ENCODE measurements at places on chromosomes 2 and 18.

- DNase-seq = no peak
Measured at GRCh38 chr2:209686448-209686847, 85.2 kb upstream of the UNC80 start.

DNA sequence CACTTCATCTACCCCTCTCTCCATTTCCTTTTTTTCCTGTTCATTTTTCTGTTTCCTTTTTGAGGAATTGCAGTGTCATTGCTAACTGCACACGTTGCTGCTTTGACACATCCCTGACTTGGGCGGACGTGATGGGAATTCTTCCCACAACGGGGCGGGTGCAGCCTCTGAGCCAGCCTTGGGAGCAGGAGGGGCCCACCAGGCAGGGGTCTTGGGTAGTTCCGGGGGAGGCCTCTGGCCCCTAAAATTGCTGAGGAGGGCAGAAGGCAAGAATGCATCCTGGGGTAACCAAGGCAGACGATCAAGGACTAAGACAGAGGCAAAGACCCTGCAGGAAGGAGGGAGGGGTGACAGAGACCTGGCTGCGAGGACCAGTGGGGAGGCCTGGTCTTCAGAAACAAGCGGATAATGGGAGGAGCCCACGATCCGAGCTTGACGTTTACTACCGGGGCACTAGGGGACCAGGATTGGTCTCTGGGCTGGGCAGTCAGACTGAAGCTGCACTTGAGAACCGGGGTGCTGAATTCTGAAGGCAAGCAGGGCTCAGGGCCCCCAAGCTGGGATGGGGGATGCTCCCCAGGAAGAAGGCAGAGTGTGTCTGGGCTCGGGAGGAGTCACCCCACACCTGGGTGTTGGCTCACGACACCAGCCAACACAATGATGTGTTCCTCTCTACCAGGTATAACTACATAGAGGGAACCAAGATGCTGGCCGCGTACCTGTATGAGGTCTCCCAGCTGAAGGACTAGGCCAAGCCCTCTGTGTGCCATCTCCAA is 14.8 kb upstream of the CNDP1 start:
- DNase-seq = no peak

- DNase-seq = no peak
Measured at GRCh38 chr2:111519071-111519470, 364.9 kb downstream of the ANAPC1 start.

GRCh38 chr2:12623051-12623450 is 93.7 kb upstream of the TRIB2 start:
- no peak for DNase-seq

- DNase-seq = no peak
Measured at GRCh38 chr2:209579230-209579749, 155.4 kb downstream of the MAP2 start.

DNA sequence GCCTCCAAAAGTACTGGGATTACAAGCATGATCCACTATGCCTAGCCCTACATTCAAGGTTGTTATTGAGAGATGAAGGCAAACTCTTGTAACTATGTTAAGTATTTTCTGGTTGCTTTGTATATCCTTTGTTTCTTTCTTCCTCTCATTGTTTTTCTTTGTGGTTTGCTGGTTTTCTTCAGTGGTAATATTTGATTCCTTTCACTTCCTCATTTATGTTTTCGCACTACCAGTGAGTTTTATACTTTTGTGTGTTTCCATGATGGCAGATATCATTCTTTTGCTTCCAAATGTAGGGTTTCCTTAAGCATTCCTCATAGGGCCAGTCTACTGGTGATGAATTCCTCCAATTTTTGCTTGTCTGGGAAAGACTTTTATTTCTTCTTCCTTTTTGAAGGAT is 90.2 kb downstream of the NCK2 start:
- DNase-seq = no peak

GRCh38 chr2:71550801-71551630 is 97.7 kb downstream of the DYSF start:
- DNase-seq = no peak

GRCh38 chr2:159620796-159621195 is 4.4 kb upstream of the BAZ2B start:
- no peak for DNase-seq

GRCh38 chr2:160209516-160209856 is 9.4 kb upstream of the ITGB6 start:
- DNase-seq = peak; percentile 95

- DNase-seq = no peak
Measured at GRCh38 chr2:10142640-10142965, 20.1 kb downstream of the RRM2 start.

DNA sequence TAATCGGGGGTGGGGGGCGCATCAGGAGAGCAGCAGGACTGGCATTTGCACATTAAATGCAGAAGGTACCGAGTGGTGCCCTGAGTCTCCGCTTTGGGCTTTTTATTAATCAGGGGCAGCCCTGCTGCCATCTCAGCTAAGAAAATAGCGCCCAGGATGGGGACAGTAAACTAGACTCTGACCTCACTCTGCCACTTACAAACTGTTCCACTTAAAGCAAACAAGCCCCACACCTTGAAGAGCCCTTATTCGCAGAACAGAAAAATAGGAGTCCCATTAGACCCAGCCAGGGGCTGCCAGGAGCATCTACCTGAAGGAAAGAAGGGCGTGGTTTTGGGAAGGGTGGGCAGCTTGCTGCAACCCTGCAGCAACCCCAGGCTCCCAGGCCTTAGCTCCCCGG is 165.3 kb downstream of the TNS1 start:
- DNase-seq = no peak

- no peak for DNase-seq
Measured at GRCh38 chr2:190635781-190636180, 13.1 kb upstream of the NAB1 start.

DNA sequence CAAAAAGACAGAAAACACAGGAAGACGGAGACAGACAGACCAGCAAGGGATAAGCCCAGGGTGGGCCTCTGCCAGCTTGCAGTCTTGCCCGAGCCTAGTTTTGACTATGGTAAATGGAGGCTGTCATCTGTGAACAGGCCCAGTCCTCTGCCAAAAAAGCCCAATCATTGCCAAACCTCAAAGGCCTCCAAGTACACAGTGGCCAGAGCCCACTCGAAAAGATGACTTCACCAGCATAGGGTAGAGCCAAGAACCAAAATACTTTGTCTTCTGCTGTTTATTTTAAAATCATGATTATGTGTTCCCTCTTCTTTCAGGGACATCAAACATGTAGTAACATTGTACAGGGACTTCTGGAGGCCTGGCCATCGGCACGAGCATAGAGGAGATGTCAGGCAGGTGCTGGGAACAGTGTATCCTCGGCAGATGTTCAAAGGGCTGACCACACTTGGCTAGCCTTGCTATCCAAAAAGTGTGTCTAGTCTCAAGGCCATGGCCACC is 66.0 kb downstream of the TTC32 start:
- no peak for DNase-seq
